Pancreas (tissue), 10 donors: ENCODE measurements at places on chromosomes 1 and 21. TPM values are rescaled to one million over a fixed set of nuclear protein-coding genes. Genes with fewer than 3 reads are reported as not detected.

The PCAT6 gene
- polyA plus RNA-seq = 2.5 TPM

The VHLL gene
- polyA plus RNA-seq = not detected

The TEDDM1 gene
- polyA plus RNA-seq = not detected

The USF1 gene
- polyA plus RNA-seq = 89.4 TPM

The MMEL1 gene
- polyA plus RNA-seq = 7.6 TPM

The CBR3 gene
- polyA plus RNA-seq = 1.4 TPM

The OR14K1 gene
- polyA plus RNA-seq = not detected

The LRRC8C gene
- polyA plus RNA-seq = 1.5 TPM

The NUF2 gene
- polyA plus RNA-seq = 0.54 TPM

The PLA2G2D gene
- not detected for polyA plus RNA-seq

The CFHR5 gene
- polyA plus RNA-seq = not detected

The CLCA1 gene
- 0.11 TPM for polyA plus RNA-seq

DNA sequence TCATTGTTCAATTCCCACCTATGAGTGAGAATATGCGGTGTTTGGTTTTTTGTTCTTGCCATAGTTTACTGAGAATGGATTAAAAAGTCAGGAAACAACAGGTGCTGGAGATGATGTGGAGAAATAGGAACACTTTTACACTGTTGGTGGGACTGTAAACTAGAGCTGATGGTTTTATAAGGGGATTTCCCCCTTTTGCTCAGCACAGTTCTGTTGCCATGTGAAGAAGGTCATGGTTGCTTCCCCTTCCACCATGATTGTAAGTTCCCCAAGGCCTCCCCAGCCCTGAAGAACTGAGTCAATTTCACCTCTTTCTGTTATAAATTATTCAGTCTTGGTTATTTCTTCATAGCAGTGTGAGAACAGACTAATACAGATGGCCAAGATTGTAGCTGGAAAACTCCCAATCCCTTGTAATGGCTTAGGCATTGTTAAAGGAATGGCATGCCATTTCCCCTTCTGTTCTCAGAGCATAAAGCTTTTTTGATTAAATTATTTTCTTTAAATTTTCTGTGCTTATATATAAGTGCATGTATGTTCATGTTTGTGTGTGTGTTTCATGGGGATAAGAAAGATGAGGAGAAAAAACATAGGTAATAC is 144.8 kb downstream of the BACH1 start:
- no peaks in the 10 kb centered on the region for H3K36me3 ChIP-seq
- no peak overlapping the region for H3K27ac ChIP-seq
- no peak overlapping the region for H3K4me3 ChIP-seq

DNA sequence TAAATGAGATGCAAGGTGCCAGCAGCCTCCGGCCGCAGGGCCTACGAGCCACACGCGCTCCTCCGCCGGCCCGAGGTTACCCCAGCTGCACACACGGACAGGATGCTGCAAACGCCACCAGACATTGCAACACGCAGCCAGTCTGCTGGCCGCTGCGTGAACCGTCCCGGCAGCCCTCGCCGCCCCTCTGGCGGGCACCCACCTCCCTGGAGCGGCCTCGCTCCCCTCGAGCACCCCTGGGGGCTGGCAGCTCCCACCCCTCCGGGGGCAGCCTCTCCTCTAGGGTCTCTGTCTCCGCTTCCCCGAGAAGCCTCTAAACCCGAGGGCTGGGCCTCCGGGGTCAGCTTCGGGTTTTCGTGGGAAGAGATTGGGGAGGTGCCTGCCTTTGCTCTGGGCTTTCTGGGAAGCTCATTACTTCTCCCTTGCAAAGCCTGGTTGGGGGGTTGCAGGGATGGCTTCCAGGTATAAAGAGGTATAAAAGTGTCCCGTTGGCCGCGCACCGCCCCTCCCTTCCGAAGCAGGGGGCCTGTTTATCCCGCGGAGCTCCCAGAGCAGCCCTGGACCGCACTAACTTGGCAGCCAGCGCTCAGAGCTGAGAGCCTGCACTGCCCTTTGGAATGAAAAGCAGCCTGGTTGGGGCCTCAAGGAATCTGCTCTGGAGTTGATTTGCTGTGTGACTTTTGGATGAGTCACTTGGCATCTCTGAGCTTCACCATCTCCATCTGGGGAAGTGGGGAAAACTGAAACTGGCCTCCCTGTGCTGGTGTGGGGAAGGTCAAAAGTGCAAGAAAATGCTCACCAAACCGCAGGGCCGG is 21.8 kb downstream of the DHRS3 start:
- peak; percentile 59 for DNase-seq
- peaks cover 55% of the 10 kb centered on the region for H3K4me1 ChIP-seq
- H3K36me3 ChIP-seq = no peaks in the 10 kb centered on the region
- H3K27ac ChIP-seq = peak overlapping the region; percentile 85
- H3K27me3 ChIP-seq = no peaks in the 10 kb centered on the region

- H3K27me3 ChIP-seq = no peaks in the 10 kb centered on the region
- H3K4me3 ChIP-seq = no peak overlapping the region
- no peak for DNase-seq
- no peak overlapping the region for H3K27ac ChIP-seq
- H3K36me3 ChIP-seq = no peaks in the 10 kb centered on the region
- H3K4me1 ChIP-seq = no peaks in the 10 kb centered on the region
These were observed 50.6 kb upstream of the LYPLAL1 start for GRCh38 chr1:219123036-219123435.

- H3K27me3 ChIP-seq = no peaks in the 10 kb centered on the region
- no peak for DNase-seq
- no peaks in the 10 kb centered on the region for H3K4me1 ChIP-seq
- no peak overlapping the region for H3K4me3 ChIP-seq
These were observed 4.1 kb upstream of the BTG3 start for GRCh38 chr21:17616831-17617230.

DNA sequence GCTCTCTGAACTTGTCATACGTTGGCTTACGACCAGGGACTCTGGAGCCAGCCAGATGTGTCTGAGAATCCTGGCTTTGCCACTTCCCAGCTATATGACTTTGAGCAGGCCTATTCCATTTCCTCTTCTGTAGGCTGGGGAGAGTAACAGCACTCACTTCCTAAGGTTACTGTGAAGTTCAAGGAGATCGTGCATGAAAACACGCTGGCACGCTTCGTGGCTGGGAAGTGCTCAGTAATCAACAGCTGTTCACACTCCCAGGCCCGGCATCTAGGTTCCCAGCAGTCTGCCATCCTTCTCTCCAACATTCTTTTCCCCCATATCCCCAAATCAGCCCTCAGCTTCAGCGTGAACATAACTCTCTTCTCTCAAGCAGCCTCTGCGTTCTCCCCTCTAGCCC is 2.0 kb downstream of the ASCL5 start:
- H3K27me3 ChIP-seq = no peaks in the 10 kb centered on the region
- DNase-seq = peak; percentile 85
- peaks cover 29% of the 10 kb centered on the region for H3K4me1 ChIP-seq
- no peaks in the 10 kb centered on the region for H3K36me3 ChIP-seq

DNA sequence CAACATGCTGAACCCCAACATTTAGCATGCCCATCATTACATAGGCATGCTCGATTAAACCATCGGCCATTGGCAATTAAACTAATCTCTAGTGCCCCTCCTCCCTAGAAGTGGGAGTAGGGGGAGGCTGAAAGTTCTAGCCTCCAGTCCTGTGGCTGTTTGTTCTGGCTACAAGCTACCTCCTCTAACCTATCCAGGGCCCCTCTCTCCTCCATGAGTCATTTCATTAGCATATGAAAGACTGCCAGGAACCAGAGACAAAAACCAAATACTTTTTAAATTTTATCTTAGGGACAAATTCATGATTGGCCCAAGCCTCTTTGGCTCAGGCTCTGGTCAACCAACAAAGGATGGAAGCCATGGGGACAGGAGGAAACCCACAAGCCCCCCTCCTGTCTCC is 231.1 kb downstream of the CACNA1E start:
- no peaks in the 10 kb centered on the region for H3K27me3 ChIP-seq
- no peak overlapping the region for H3K4me3 ChIP-seq
- DNase-seq = no peak

GRCh38 chr1:183417772-183418491 is at the start of gene NMNAT2:
TSS of gene NMNAT2 (minus strand) at chr1:183418380. CDS start at chr1:183418267, 113 bp downstream.
- H3K27ac ChIP-seq = no peak within 1 kb of the TSS
- H3K36me3 ChIP-seq = no peaks in the 10 kb centered on the region
- H3K4me1 ChIP-seq = no peaks in the 10 kb centered on the region
- no peak for DNase-seq
- H3K4me3 ChIP-seq = no peak within 1 kb of the TSS

DNA sequence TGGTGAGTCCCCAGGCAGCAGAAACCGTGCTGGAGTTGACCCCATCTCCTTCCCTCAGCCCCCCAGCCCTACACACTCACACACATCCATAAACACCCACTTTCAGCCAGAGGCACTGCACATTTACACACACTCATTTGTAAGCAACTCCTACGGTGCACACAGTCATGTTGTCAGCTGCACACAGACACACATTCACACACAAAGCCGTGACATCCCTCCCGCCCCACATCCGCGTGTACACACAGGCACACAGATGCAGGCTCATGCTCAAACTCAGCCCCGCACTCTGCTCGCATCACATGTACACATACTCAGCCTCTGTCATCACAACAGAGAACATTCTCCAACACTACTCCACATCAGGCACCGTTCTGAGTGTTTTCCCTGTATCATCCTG is 47.6 kb downstream of the LACTBL1 start:
- H3K27me3 ChIP-seq = no peaks in the 10 kb centered on the region
- no peaks in the 10 kb centered on the region for H3K36me3 ChIP-seq

DNA sequence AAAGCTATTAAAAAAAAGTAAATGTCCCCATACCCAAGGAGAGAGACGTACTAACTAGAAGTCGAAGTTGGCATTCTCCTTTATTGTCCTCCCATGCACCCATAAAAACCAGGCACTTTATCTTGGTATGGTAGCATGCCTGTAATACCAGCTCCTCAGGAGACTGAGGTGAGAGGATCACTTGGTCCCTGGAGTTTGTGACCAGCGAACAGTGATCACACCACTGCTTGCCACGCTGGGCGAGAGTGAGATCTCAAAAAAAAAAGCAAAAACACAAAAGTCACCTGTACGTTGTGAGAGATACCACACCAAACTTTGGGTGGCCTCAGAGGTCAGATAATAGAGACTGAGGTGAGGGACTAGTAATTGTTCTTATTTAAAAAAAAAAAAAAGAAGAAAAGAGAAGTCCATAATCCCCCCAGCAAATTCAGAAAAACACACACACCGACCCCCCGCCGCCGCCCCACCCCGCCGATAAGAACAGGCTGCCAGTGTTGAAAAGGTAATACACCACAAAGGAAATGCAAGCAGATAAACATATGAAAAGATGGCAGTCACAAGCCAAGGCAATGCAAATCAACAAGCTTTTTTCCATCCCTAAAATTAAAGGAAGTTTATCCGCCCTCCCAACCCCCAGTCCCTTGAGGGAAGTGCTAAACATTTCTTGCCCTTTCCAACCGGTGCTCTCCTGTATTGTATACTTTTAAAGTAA is 3.6 kb downstream of the L1TD1 start:
- peaks cover 4% of the 10 kb centered on the region for H3K4me1 ChIP-seq
- H3K36me3 ChIP-seq = no peaks in the 10 kb centered on the region
- no peak overlapping the region for H3K27ac ChIP-seq
- no peak for DNase-seq
- H3K27me3 ChIP-seq = no peaks in the 10 kb centered on the region

DNA sequence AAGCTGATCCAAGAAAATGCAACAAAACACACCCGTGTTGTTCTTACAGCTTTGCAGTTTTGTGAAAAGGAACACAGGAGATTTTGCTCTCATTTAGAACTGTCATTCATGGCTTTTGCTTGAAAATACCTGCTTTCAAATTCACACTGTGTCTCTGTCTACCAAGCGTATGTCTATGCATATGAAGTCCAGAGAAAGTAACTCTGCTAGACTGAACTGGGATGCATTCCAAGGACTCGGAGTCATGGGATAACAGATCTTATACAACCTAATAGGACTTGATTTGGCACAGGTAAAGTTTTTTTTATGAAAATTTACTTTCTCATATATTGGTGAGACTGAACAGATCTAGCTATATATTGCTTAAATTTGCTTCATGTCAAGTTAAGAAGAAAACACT is 102.4 kb downstream of the PTGER3 start:
- no peaks in the 10 kb centered on the region for H3K4me1 ChIP-seq
- H3K4me3 ChIP-seq = no peak overlapping the region
- no peak for DNase-seq

GRCh38 chr1:76073481-76073880 is 1.1 kb upstream of the ST6GALNAC3 start:
- H3K4me1 ChIP-seq = peaks cover 3% of the 10 kb centered on the region
- H3K4me3 ChIP-seq = no peak overlapping the region
- H3K27ac ChIP-seq = no peak overlapping the region
- H3K27me3 ChIP-seq = no peaks in the 10 kb centered on the region
- no peak for DNase-seq

- peaks cover 28% of the 10 kb centered on the region for H3K36me3 ChIP-seq
- no peaks in the 10 kb centered on the region for H3K4me1 ChIP-seq
- DNase-seq = no peak
- H3K4me3 ChIP-seq = no peak overlapping the region
- no peak overlapping the region for H3K27ac ChIP-seq
These were observed 21.8 kb downstream of the YBX1 start for GRCh38 chr1:42703888-42704464.

DNA sequence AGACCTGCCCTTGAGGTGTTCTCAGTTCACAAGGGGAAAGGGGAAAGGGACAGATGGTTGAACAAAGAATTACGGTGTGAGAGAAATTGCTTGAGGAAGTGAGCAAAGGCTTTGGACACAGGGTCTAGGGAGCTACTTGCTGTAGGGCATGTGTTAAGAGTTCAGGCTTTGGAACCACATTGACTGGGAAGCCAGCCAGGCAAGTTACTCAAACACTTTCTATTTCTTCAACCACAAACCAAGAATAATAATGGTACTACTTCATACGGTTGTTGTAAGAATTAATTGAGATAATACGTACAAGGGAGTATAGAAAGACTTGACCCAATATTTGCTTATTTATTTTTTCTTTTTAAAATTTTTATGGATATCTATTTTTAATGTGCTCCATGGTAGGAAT is 26.6 kb downstream of the AK4 start:
- H3K4me1 ChIP-seq = no peaks in the 10 kb centered on the region
- no peak overlapping the region for H3K4me3 ChIP-seq
- no peak for DNase-seq

- H3K4me1 ChIP-seq = no peaks in the 10 kb centered on the region
- H3K4me3 ChIP-seq = no peak overlapping the region
- H3K27ac ChIP-seq = no peak overlapping the region
- no peaks in the 10 kb centered on the region for H3K36me3 ChIP-seq
- no peaks in the 10 kb centered on the region for H3K27me3 ChIP-seq
- no peak for DNase-seq
These were observed 27.5 kb downstream of the CTH start for GRCh38 chr1:70438529-70438928.

DNA sequence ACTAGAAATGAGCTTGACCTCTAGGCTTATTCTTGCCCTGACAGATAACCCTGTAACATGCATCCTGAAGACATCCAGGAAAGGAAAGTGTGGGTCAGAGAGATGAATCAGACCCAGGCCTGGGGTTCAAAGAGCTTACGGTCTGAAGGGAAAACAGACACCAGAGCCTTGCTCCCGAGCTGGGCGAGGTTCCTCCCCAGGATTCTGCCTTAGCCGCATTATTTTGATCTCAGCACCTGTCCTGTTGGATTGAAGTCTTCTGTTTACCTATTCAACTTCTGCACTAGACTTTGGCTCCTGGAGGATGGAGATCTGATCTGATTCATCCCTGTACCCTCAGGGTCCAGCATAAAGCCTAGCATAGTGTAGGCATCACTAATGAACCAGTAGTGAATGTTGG is 1.9 kb downstream of the CYP4B1 start:
- DNase-seq = no peak
